Activated CD4-positive, alpha-beta T cell treated with anti-CD3 and anti-CD28 coated beads, Interleukin-10, Interleukin-2, amounts not matched to agents 100 ng/mL and 50 ng/mL, durations not matched to agents 16 hours and 8 hours (primary cell): ENCODE measurements at places on chromosomes 1 and 21.

DNA sequence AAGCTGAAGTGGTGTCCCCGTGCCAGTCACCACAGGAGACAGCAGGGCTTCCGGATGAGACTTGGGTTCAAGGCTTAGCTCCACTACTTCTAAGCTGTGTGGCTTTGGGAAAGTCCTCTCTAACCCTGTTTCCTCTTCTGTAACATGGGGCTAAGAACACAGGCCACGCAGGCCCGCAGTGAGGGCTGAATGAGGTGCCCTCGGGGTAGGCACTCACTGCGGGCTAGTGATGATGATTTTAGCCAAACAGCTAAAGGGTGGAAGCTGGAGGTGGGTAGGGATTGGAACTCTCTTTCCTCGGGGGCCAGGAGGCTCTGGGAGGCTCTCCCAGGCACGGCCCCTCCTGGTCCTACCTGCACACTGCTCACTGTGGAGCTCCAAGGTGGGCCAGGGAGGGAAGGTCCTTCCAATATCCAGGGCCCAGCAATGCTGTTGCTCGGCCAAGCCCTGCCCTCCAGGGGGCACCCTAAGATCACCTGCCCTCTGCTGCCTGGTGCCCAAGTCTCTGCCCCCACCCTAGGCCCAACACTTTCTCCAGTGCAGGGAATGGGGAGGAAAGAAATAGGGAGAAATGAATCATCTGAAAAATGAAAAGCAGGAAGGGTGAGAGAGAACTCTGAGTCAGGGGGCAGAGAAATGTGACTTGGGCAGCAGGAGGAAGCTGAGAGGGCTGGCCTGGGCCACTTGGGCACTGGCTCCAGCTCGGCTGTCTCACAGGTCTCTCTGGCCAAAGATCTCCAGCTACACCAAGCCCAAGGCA, 19.2 kb upstream of the EVA1B start:
- peak; percentile 54 for DNase-seq

- DNase-seq, result no peak
These were observed 26.8 kb downstream of the IFFO2 start for GRCh38 chr1:18929686-18930085.

GRCh38 chr1:112247961-112248360, 148.1 kb upstream of the CTTNBP2NL start:
- DNase-seq, result no peak

- peak; percentile 90 for DNase-seq
These were observed 161.2 kb downstream of the RUNX1 start for GRCh38 chr21:34887725-34888568.

- no peak for DNase-seq
These were observed 44.1 kb downstream of the SLC66A1 start for GRCh38 chr1:19356266-19356665.

DNA sequence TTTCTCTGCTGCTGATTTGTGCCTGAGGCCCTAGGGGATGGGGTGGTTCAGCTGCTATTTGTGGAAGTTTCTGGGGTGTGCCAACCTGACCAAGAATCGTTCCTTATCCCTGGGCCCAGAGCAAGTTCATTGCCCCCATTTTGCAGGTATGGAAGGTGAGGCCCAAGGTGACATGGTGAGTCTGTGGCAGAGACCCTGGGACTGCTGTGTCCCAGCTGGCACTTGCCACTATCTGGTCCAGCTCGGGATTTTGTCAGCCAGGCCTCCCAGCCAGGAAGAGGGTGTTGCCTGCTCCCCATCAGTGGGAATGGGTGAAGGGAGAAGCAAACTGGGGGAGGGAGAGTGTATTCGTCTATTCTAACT, 18.9 kb upstream of the LRP8 start:
- no peak for DNase-seq
